ENCODE measurements at places on chromosomes 11 and 22.
A peak's percentile ranks its signal among the peaks of the same experiment; 100 is the strongest.

GRCh38 chr11:13278609-13279486 is 1.3 kb downstream of the BMAL1 start:
- H3K27ac ChIP-seq, result peak overlapping the region; percentile 77
- DNase-seq, result no peak
- H3K4me1 ChIP-seq, result peaks cover 52% of the 10 kb centered on the region
- H3K27me3 ChIP-seq, result peaks cover 28% of the 10 kb centered on the region
- H3K36me3 ChIP-seq, result peaks cover 12% of the 10 kb centered on the region

GRCh38 chr11:72308226-72309073 is 64.5 kb upstream of the PHOX2A start:
- no peak overlapping the region for H3K4me3 ChIP-seq
- no peaks in the 10 kb centered on the region for H3K27me3 ChIP-seq
- H3K36me3 ChIP-seq, result peaks cover 4% of the 10 kb centered on the region
- no peak overlapping the region for H3K27ac ChIP-seq
- DNase-seq, result no peak
- H3K4me1 ChIP-seq, result no peaks in the 10 kb centered on the region

DNA sequence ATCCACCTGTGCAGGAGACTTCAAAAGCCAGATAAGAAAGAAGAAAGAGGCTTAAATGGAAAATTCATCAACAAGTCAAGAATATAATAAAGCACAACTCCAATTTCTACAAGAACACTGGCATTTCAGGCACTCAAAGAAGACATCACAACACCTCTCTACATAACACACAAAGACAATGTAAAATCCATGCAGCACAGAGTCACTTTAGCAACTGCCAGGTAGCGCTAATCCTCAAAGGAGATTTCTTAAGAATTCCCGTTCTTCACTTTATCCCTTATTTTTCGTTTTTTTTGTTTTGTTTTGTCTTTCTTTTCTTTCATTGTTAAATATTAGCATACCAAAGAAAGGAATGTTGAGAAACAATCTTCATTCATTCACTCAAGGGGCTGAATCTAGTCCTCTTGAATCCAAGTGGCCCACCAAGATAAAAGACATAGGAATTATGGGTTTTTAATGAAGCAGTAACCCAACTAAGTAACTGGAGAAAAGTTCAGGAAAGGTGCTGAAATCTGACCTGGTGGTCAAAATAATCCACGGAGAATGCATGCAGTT is 95.0 kb downstream of the CADM1 start:
- H3K27me3 ChIP-seq, result no peaks in the 10 kb centered on the region
- DNase-seq, result no peak
- H3K36me3 ChIP-seq, result no peaks in the 10 kb centered on the region
- no peaks in the 10 kb centered on the region for H3K4me1 ChIP-seq

DNA sequence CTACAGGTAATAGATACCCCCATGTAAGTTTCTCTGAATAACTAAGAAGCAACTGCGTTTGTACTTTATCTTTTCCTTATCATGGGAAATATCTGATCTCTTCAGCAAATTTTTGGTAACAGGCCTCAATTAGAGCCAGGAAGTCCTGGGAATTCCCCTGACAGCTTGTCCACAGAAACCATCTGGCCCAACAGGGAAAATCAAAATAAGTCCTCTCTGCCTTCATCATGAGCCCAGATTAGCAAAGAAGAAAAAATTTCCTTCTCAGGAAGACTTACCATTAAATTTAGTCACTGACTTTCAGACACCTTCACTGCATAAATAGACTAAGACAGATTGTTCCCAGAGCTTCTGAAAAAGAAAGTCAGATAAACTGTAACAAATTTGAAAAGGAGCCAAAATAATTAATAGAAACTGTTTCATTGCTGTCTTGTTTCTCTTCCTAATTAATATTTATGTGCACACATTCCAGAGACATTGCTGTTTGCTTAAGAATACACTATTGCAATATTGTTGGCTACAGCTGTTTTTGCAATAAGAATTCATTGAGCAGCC is 278.1 kb upstream of the FAT3 start:
- no peak overlapping the region for H3K4me3 ChIP-seq
- no peak overlapping the region for H3K27ac ChIP-seq
- H3K4me1 ChIP-seq, result no peaks in the 10 kb centered on the region

DNA sequence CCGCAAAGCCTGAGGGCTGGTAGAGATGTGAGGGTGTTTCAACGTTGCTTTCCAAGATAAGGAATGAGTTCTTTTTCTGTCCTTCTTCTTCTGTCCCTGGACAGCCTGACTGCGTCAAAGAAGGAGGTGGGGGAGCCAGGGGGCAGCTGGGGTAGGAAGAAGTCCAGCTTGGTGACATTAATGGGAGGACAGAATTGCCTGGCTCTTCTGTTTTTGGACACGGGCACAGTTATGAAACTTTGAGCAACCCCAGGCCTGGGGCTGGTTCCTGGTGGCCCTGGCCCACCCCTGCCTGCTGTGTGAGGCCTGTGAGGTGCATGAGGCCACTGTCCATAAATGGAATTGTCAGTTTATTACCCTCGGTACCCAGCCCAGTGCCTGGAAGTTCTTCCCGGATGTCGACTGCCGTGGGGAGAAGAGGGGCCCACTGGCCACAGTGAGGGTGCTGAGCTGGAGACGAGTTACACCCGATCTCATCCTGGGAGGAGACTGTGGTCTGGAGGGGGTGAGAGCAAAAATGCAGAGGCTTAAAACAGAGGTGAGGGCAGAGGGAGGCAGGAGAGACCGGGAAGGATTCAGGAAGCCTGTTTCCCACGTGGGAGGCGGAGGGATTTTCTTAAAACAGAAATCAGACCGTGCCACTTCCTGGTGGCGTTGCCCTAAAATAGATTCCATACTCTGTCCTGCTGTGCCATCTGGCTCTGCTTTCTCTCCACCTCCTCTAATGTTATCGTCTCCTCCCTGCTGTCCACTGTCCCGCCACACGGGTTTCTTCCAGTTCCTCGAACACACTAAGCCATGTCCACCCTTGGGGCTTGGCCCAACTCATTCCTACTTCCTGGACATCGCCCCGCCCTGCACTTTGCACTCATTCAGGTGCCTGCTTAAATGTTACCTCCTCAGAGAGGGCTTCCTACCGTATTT is 59.7 kb upstream of the RASD2 start:
- H3K27me3 ChIP-seq, result peaks cover 13% of the 10 kb centered on the region
- no peak overlapping the region for H3K27ac ChIP-seq
- peaks cover 10% of the 10 kb centered on the region for H3K4me1 ChIP-seq
- no peaks in the 10 kb centered on the region for H3K36me3 ChIP-seq
- H3K4me3 ChIP-seq, result no peak overlapping the region

DNA sequence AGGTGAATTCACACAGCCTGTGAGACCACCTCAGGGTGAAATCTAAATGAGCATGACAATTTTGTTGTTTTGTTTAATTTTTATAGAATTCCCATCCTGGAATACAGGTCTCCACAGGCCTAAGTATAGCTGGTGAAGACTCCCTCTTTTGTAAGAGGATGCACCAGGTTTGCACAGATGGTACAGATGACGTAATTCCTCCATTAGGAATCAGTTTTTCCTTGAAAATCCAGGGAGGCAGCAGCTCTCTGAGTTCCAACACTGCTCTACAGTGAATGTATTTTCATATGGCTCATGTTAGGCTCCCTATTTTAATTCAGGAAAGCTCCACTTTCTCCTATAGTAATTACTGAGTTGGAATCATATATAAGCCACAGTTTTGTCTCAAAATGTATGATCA is 47.2 kb downstream of the USP28 start:
- H3K27me3 ChIP-seq, result no peaks in the 10 kb centered on the region
- no peak for DNase-seq
- no peak overlapping the region for H3K4me3 ChIP-seq
- H3K4me1 ChIP-seq, result no peaks in the 10 kb centered on the region

DNA sequence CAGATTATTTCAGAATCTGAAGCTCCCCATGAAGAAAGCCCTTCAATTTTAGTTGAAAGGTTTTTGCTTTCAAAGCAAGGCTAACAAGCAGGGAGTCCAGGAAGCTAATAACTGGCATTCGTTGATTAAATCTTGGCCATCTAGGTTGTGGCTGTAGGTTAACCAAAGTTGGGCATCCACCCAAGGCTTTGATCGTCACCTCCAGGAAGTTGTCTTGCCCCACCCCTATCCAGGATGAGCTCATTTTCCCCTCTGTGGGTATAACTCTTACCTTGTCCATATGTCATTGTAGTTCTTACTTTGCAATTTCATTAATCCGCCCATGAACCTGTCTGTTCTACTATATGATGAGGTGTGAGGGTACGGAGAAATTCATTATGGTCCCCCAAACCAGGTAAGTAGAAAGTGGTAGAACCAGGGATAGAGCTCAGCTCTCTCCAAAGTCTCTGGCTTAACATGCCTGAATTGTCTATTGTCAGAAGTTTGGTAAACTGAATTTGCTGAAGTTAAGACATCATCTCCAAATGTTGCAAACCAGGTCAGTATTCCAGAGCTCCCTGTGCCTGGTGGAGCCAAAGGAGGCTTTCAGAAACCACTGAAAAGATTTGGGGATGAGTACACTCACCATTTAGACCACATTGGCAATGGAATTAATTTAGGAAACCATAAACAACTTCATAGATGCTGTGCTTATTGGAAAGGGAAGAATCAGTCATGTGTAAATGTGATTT is 97.1 kb downstream of the CD44 start:
- H3K4me1 ChIP-seq, result peaks cover 46% of the 10 kb centered on the region
- peaks cover 2% of the 10 kb centered on the region for H3K27me3 ChIP-seq
- peaks cover 36% of the 10 kb centered on the region for H3K36me3 ChIP-seq

DNA sequence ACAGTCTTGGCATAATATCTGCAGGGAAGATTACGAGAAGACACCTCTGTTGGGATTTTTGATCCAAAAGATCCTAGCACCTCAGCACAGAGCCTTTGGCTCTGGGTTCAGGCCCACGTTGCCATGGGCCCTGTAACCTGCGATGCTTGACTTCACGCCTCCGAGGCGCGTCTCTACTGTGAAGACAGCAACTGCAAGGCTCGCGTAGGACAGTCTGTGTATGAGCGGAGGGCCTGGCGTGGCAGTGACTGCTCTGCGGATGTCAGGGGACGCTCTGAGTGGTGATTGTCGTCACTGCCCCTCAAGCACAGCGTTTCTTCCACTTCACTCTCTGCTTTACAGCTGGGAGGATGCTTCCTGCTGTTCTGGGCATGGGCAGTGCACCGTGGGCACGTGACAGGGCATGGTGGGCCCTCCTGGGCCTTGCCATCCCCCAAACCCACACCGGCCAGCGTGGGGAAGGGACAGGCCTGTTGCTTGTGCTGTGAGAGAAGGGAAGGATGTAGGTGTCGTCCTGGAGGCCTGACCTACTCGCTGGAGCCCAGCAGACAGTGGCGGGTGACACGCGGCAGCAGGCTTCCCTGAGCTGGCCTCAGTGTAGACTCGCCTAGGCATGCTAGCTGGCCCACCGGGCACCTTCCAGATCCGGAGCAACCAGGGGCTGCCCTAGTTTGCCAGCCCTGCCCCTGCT is 26.5 kb downstream of the GLB1L2 start:
- no peaks in the 10 kb centered on the region for H3K27me3 ChIP-seq
- DNase-seq, result no peak
- peaks cover 9% of the 10 kb centered on the region for H3K4me1 ChIP-seq

DNA sequence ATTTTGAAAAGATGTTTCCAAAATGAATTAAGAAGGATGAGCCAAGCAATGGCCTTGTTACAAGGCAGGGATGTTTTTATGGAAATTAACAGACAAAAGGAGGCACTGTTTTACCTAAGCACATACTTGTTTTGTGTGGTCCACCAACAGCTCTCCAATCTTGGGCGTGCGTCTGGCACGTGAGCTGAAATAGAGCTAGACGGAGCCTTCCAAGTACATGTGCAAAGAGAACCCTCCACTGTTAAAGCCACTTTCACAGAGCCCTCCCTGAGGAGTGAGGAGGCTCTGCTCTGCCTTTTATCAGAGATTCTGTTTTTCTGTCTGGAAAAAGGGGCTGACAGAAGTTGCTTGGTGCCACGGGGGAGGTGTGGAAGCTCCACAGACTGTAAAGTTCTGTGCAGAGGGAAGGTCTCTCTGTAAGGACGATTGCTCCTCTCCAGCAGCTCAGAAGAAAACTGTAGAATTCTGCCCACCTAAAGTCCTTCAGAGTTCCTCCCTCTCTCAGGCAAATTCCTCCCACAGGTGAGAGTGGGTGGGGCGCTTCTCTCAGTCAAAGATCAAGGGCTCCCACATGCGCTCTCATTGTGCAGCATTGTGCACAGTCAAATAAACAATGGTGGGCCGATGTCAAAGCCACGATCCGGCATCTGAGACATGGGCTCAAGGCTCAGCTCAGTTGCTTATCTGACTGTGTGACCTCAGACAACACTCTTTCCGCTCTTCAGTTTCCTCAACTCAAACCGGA is 92.6 kb upstream of the CSNK2A3 start:
- DNase-seq, result no peak
- H3K27me3 ChIP-seq, result no peaks in the 10 kb centered on the region
- H3K4me3 ChIP-seq, result no peak overlapping the region
- H3K36me3 ChIP-seq, result no peaks in the 10 kb centered on the region
- H3K4me1 ChIP-seq, result peaks cover 4% of the 10 kb centered on the region

DNA sequence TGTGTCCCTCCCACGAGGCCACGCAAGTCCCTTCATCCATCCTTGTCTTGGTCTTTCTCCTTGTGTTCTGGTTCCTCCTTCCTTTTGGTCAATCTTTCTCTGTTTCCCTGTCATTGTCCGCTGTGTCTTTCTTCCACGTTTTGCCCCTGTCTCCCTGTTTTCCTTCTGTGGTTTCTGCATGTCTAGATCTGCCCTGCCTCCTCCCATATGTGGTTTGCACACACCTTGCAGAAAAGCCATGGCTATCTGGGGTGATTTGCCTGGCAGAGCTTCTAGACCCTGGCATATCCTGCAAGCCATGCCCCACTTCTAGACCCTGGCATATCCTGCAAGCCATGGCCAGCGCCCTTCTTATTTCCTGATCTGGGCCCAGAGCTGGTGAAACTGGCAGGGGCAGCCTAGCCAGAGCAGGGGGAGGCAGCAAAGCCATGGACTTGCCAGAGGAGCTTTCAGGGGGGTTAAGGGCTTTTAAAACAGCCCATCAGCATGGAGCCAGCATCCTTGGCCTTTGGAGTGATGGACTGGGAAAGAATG is 131.6 kb upstream of the NECTIN1 start:
- H3K36me3 ChIP-seq, result no peaks in the 10 kb centered on the region
- DNase-seq, result no peak
- H3K27ac ChIP-seq, result no peak overlapping the region
- peaks cover 15% of the 10 kb centered on the region for H3K27me3 ChIP-seq
- no peaks in the 10 kb centered on the region for H3K4me1 ChIP-seq

GRCh38 chr22:37808294-37808657 is 542 bp downstream of the GCAT start:
- no peaks in the 10 kb centered on the region for H3K36me3 ChIP-seq
- peak overlapping the region; percentile 75 for H3K4me3 ChIP-seq
- peaks cover 49% of the 10 kb centered on the region for H3K27me3 ChIP-seq
- peaks cover 19% of the 10 kb centered on the region for H3K4me1 ChIP-seq
